ENCODE measurements at places on chromosomes 11 and 22. TPM values are rescaled to one million over a fixed set of nuclear protein-coding genes. Genes with fewer than 3 reads are reported as not detected.

The C1QTNF4 gene
- total RNA-seq, result 0.18 TPM

The CRYBB3 gene
- total RNA-seq, result not detected

The SPTBN2 gene
- 1.8 TPM for total RNA-seq

The OR52I2 gene
- not detected for total RNA-seq

The POU2AF2 gene
- not detected for total RNA-seq

- DNase-seq, result no peak
- no peaks in the 10 kb centered on the region for H3K27me3 ChIP-seq
- H3K4me1 ChIP-seq, result no peaks in the 10 kb centered on the region
- no peak overlapping the region for H3K4me3 ChIP-seq
These were observed 11.1 kb downstream of the APOL5 start for GRCh38 chr22:35728639-35729308.

- H3K27ac ChIP-seq, result no peak overlapping the region
- DNase-seq, result no peak
- no peak overlapping the region for H3K4me3 ChIP-seq
These were observed 127.4 kb downstream of the LARGE1 start for GRCh38 chr22:33792832-33793231.

DNA sequence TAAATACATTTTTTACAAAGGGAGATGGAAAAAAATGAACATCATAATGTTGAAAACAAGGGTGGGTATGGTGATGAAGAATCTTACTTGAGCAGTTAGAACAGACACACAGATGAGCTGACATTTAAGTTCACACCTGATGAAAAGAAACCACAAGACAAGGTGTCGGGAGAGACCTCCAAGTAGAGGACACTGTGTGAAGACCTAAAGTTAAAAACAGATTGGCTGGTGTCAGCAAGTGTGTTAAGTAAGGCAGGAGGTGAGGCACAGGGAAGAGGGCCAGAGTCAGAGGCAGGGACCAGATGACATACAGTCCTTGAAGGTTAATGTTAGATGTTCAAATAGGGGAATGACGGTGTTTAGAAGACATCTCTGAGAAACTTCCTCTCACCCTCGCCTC, 236.8 kb downstream of the FAT3 start:
- H3K4me1 ChIP-seq, result no peaks in the 10 kb centered on the region
- no peak overlapping the region for H3K4me3 ChIP-seq
- no peak overlapping the region for H3K27ac ChIP-seq
- no peaks in the 10 kb centered on the region for H3K36me3 ChIP-seq

DNA sequence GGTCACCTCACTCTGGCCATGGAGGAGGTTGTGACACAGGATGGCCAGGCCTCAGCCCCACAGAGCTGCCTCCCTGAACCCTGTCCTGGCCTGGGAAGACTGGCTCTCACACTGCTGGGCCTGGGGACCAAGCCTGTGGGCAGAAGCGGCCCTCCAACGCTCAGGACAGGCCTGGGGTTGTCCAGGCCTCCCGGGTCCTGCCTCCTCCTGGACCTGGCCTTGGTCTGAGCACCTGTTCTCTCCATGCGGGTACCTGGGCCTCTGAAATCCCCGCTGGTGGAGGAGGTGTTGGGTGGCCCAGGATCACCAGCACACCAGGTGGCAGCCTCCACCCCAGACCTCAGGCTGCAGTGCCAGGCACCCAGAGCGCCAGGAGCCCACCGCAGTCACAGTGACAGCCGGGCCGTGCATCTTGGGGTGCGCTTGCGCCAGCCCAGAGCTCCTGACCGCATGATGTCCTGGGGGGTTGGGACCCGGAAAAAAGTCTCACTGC, 16.1 kb upstream of the PIM3 start:
- no peak for DNase-seq
- H3K27ac ChIP-seq, result no peak overlapping the region
- H3K4me3 ChIP-seq, result no peak overlapping the region
- H3K27me3 ChIP-seq, result no peaks in the 10 kb centered on the region

DNA sequence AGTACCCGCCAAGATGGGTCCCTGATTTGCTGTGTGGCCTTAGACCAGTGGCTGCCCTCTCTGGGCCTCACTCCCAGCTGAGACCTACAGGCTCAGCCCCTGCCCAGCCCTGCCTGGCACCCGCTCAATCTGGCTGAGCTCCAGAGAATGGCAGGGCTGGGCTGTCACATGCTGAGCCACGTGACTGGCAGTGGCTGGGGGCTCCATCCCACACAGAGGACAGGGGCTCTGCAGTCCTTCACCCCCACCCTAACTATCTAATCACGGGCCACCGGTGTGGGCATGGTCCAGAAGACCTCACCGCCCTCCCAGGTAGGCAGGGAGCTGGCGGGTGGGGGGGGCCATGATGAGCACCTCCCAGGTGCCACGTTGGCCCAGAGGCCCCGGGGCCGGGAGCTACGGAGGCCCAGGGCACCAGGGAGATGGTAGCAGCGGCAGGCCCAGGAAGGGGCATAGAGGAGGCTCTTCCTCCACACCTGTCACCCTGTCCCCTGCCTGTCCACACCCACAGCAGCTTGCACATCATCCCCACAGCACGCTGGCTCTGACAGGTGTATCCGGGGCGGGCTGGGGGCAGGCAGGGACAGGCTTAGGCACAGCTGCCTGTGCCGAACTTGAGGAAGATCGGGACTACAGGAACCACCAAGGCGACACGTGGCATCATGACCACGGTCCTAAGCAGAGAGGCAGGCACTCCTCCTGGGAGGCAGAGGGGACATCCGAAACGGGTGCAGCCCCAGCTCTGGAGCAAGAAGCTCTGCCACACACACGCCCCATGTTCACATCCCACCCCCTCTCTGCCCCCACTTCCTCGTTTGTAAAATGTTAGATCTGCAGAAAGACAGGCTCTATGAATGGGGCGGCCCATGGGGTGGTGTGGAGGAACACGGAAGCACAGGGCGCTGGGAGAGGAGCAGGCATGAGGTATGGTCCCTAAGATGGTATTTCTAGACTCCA, 1.5 kb upstream of the ALDH3B1 start:
- H3K4me3 ChIP-seq, result no peak overlapping the region
- peaks cover 15% of the 10 kb centered on the region for H3K4me1 ChIP-seq
- no peak overlapping the region for H3K27ac ChIP-seq
- no peaks in the 10 kb centered on the region for H3K36me3 ChIP-seq
- no peaks in the 10 kb centered on the region for H3K27me3 ChIP-seq
- no peak for DNase-seq

DNA sequence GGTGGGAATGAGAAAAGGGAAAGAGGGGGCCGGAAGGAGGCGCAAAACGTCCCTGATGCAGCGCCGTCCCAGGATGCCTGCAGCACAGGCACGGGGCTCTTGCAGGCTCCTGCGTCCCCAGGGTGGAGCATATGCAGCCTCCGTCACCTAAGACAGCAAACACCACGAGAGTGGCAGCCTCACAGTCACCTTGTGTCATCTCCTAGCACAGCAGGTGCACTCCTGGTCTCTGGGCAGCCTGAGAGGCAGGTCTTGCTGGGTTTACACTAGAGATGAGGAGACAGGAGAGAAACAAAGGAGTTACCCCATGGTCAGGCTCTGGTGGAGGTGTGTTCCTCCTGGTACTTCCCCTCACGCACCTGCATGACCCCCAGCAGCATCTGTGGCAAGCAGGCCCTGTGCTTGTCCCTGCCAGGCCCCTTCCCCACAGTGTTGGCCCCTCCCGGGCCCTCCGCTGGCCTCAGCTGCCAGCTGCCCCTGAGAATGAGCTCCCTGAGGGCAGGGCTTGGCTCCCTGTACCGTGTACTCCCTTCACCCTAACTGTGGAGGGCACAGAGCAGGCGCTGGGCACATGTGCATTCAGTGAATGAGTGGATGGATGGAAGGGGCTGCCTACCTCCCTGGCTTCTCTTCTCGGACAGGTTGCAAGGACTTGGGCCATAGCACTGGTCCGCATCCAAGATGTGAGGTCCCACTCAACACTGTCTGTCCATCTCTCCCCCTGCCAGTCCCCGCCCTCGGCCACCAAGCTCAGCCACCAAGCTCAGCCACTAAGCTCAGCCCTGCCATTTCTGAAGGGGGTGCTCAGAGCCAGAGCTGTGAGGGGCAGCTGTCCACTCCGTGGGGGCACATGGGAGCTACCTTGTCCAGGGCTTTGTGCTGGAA, 988.6 kb downstream of the BRD1 start:
- H3K4me3 ChIP-seq, result no peak overlapping the region
- H3K27ac ChIP-seq, result no peak overlapping the region
- H3K36me3 ChIP-seq, result no peaks in the 10 kb centered on the region
- no peak for DNase-seq
- H3K27me3 ChIP-seq, result peaks cover 6% of the 10 kb centered on the region
- H3K4me1 ChIP-seq, result no peaks in the 10 kb centered on the region

Measured in activated CD8-positive, alpha-beta T cell treated with anti-CD3 and anti-CD28 coated beads for 36 hours (primary cell).